KBM-7 (cell line): ENCODE measurements at places on chromosomes 3 and 15.

DNA sequence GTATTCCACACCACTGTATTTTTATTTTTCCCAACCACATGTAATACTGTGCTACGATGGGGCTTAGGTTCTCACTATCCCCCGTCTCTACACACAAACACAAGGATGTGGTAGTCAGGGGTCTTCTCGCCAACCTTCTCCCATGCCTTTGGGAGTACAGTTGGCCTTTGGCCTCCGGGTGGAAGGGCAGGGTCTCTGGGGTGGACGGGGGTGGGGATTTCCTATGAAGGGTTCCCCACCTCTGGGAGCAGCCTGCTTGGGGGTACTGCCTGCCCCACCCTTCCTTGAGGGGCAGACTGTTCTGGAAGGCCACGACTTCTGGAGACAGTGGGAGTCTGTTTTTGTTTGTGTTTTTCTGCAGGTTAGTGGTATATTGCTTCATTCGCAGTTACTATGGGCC lies 21.3 kb upstream of the RAD18 start:
- DNase-seq, result no peak

DNA sequence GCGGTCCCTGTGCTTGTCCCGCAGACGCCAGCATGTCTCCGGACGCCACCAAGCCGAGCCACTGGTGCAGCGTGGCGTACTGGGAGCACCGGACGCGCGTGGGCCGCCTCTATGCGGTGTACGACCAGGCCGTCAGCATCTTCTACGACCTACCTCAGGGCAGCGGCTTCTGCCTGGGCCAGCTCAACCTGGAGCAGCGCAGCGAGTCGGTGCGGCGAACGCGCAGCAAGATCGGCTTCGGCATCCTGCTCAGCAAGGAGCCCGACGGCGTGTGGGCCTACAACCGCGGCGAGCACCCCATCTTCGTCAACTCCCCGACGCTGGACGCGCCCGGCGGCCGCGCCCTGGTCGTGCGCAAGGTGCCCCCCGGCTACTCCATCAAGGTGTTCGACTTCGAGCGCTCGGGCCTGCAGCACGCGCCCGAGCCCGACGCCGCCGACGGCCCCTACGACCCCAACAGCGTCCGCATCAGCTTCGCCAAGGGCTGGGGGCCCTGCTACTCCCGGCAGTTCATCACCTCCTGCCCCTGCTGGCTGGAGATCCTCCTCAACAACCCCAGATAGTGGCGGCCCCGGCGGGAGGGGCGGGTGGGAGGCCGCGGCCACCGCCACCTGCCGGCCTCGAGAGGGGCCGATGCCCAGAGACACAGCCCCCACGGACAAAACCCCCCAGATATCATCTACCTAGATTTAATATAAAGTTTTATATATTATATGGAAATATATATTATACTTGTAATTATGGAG lies 79.1 kb downstream of the SMAD6 start:
- no peak for DNase-seq

DNA sequence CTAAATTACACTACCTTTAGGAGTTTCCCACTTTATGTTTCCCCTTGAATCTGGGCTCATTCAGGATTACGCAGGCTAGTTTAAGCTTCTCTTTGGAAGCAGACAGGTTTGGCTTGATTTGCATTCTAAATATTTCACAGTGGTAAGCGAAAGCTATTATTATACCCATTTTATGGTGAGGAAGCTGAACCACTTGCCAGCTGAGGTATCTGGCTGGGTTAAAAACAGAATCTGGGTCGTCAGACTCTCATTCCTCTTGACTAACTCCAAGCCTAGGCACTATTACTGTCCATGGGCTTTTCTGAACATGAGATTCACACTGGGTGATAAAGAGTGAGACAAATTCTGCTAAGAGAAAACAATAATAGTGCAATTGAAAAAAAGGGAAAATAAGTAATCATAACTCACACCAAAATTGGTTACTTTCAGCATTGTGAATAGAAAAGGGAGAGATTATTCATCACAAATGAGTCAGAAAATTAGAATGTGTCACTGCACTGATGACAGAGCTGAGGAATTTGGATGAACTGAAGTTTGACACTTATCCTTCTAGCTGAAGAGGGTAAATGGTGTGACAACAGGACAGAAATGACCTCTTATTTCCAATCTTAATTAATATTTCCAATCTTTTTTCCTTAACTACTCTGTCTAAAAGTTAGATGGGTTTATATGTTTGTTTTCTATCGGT lies 211.3 kb downstream of the TIGIT start:
- no peak for DNase-seq

DNA sequence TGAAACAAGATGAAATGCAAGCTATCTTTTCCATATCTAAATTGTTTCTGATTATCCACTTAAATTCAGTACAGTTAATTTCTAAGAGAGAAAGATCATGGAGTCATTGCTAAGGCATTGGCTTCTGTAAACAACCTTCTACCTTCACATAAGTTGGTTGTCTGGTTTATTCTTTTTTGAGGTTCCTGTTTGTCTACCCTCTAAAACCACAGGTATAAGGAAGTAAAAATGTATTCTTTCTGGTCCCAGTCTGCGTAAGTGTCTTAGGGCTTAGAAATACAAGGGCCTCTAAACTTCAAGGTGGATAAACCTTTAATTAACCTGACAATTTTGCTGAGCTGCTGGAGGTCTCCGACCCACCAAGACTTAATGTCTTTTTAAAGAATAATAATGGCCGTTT lies 3.6 kb upstream of the ATOSA start:
- peak; percentile 54 for DNase-seq

- no peak for DNase-seq
Observed at GRCh38 chr15:93070551-93071296, 18.3 kb downstream of the RGMA start.

DNA sequence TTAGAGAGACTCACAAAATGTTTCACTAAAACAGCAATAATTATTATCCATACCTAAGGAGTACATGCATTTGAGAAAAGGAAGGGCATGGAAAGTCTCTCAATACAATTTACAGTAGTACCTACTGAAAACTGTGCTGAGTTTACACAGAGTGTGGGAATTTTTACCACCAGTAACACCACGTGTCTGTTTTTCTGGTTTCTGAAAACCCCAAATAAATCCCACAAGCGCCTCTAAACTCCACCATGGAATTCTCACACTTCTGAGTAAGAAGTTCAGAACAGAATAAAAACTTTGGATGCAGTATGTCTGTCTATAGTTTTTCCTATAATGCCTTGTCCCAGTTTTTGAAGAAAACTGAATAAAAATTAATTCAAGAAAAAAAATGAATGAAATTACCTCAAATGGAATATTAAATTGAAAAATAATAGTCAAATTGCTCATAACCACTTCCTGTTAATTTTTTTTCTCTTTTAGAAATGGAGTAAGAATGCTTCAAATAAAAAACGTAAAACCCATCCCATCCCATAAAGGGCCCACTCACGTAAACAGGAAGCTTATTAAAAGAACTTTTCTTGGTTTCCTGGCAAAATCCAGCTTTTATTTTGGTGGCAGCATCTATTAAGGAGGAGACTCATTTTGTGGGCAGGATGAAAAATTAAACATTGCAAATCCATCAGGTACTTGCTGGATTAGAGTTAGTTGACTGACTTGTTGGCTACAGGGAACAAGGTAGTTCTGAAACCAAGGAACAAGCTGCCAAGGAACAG lies 378.1 kb downstream of the TIGIT start:
- DNase-seq, result no peak

GRCh38 chr15:99249270-99249841 lies at the start of gene TTC23:
TTC23 (minus strand) TSS chr15:99249581; CDS start chr15:99228712, 20,869 bp downstream.
- DNase-seq, result no peak
